ENCODE measurements at places on chromosomes 16 and 17.

- no peak for DNase-seq
Observed at GRCh38 chr16:497258-497657, 30.3 kb upstream of the CAPN15 start.

DNA sequence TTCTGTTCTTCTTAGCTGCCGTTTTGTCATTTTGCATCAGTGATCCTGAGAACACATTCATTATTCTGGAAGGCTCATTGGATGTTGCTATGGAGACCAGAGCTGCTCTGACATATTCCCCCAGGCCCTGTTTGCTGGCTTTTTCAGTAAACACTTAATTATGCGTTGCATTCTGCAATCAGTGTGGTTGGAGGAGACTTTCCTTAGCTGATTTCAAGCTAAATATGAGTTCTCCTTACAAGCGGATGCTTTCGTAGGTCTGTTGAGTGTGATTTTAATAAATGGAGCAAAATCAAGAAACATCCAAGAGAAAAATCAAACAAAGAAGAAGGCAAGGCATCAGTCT is 38.2 kb upstream of the NUDT7 start:
- no peak for DNase-seq

- no peak for DNase-seq
Observed at GRCh38 chr17:12769981-12770380, 19.3 kb upstream of the ARHGAP44 start.

DNA sequence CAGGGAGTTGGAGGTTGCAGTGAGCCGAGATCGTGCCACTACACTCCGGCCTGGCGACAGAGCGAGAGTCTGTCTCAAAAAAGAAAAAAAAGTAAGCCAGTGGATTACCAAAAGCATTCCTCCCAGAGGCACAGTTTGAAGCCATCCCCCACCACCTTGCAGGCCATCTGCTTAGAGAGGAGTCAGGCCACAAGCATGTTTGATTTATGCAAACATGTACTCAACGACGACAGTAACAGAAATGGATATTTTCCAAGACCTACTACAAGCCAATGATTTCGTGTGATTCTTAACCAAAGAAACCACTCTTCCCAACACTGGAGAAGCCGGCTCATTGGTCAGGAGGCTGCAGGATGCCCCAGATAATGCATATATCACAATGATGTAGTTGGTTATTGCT is 34.8 kb downstream of the MYH13 start:
- no peak for DNase-seq

GRCh38 chr16:61289141-61289540 is 747.1 kb downstream of the CDH8 start:
- no peak for DNase-seq

GRCh38 chr17:7293816-7294613 is 424 bp downstream of the YBX2 start:
- DNase-seq = no peak

DNA sequence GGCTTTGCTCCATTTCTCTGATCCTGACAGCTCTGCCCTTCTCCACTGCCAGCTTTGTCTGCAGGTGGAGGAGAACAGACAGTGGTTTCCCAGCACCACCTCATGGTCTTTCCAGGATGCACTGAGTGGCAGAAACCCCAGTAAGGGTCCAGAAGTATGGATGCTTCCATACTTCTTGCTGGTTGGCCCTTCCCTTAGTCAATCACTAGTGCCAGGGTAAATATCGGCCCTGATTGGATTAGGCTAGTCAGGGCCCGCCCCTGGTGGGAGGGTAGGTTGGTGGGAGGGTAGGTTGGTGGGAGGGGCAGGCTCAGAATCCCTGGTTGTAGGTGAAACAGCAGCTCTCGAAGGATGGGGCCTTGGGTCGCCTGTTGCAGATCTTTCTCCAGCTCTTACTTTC is 10.2 kb downstream of the RNF213 start:
- no peak for DNase-seq

GRCh38 chr17:79065105-79065670 is 9.4 kb upstream of the ENGASE start:
- DNase-seq = no peak

DNA sequence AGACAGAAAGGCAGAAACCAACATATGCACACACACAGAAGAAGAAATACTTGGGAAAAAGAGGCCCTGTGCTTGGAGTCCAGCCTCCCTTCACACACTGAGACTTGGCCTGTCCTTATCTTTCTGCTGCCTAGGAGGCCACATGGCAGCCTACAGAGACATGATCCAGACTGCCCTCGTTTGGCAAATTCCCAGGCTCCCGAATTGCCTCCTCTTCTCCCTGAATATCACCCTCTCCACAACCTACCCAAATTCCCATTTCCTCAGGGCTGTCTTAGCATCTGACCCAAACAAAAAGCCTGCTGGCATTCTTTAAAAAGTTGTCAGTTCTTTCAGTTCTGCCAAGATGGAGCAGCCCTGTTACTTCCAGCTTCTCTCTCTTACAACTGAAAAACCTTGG is 59.8 kb downstream of the DNAH17 start:
- DNase-seq = no peak

DNA sequence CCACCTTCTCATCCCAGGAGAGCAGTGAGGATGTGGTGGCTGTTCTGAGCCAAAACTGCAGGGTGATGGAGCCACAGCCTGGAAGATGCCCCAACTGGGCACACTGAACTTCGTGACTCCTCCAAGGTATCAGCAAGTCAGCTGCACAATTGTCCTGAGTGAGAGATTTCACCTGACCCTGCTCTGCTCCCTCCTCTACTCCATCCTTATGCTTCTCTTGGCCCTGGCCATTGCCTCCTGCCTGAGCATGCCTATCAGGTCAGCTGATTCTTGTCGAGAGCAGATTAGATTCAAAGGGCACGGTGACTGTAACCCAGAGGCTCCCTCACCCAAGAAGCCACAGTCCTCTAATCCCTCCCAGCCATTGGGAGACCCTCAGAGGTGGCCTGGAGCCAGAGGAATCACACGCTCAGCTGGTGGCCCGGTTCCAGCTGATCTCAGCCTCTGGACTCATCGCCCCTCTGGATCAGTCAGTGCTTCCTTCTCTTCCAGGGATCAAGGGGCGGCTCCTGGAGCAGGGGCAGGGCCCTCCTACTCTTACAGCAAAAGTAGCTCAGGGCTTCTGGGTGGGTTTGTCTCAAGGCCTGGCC is 7.0 kb upstream of the CYB561 start:
- DNase-seq = no peak
